ENCODE measurements at places on chromosomes 7 and 10.

- DNase-seq, result no peak
These were observed 189.7 kb upstream of the ADCY1 start for GRCh38 chr7:45384499-45384898.

- no peak for DNase-seq
These were observed 70.7 kb downstream of the CABCOCO1 start for GRCh38 chr10:61733358-61733940.

DNA sequence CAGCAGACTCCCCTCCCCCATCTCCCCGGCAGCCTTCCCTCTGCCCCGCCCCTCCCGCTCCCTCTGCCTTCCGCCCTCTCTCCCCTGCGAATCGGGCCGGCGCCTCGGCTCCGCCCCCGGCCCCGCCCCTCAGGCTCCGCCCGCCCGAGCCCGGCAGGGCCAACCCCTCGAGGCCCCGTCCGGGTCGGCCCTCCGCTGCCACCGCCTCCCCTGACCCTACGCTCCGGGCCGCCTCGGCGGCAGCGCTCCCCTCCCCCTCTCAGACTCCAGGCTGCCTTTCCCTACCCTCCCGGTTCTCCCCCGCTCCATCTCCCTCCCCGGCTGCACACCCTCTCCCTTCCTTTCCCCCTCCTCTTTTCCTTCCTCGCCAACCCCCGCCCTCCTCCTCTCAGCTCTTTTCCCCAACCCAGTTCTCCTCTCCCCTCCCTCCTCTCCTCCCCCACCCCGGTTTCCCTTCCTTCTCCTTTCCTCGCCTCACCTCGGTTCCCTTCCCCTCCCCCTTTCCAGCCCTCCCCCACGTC lies 1.6 kb downstream of the ZNF467 start:
- peak; percentile 79 for DNase-seq

DNA sequence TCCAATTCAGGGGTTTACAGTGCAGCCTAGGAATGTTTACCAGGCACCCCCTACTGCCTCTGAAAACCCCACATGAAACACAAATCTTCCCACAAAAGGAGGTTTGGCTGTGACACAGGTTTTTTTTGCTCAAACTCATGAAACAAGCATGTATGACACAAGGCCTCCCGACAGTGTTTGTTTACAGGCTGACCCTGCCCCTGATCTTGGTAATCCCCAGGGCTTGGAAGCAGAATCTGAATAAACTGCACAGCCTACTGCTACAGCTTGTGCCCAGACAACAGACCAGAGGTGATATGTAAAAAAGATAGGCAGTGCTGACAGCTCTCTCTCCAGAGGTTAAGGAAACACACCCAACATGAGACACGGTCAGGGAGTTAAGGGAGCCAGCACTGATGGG lies 184.2 kb downstream of the KMT2E start:
- DNase-seq, result no peak

- DNase-seq, result no peak
These were observed 755 bp downstream of the FAM171A1 start for GRCh38 chr10:15370212-15370855.

DNA sequence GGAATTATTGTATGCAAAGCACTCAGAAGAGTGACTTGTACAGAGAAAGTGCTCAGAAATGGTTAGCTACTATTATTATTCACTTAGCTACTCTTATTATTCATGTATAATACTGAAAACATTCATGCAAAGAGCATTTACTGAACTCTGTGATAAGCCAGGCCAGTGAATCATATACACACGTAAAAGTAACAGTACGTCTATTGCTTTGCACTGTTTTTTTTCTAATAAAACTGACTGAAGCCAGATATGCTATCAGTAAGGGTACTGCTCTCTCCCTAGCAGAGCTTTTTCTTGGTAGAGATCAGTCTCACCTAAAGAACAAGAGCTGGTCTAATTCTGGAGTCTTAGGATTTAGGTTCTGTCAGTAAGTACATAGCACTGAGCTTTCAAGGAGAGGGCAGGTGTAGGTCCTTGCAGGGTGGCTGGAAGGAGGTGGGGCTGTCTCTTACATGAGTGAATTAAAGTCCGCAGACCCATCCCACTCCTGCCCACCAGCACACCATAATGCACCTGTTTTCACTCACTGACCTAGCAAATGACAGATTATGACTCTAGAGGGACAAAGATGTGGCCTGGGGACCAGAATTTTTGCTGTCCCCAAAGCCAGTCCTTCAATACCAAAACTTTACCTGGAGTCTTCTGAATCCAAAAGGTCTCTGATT lies 145.9 kb downstream of the ARID5B start:
- DNase-seq, result no peak

All from activated T-cell treated with anti-CD3 and anti-CD28 coated beads for 4 hours (primary cell).